ENCODE measurements at places on chromosomes 7 and 10. TPM values are rescaled to one million over a fixed set of nuclear protein-coding genes. Genes with fewer than 3 reads are reported as not detected.

DNA sequence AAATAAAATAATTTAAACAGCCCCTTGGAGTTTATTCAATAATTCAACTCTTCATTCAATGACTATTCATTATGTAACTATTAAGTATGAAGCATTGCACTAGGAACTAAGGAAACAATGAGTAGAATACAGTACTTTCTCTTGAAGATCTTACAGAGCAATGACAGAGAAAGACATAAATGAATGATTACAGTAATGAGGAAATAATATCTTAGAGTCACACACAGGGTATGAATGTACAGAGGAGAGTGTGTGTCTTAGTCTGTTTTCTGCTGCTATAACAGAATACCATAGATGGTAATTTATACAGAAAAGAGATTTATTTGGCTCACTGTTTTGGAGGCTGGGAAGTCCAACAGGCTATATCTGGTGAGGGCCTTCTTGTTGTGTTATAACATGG lies 120.5 kb upstream of the NRBF2 start:
- peaks cover 24% of the 10 kb centered on the region for H3K27me3 ChIP-seq
- no peak overlapping the region for H3K4me3 ChIP-seq
- no peaks in the 10 kb centered on the region for H3K36me3 ChIP-seq
- no peak for DNase-seq

Gene C10orf67
- not detected for total RNA-seq

Gene VSIR
- total RNA-seq = 68.4 TPM

Gene IL6
- total RNA-seq = not detected

- no peaks in the 10 kb centered on the region for H3K36me3 ChIP-seq
- no peak overlapping the region for H3K4me3 ChIP-seq
- no peak for DNase-seq
- H3K27ac ChIP-seq = no peak overlapping the region
Measured at GRCh38 chr7:1554333-1555045, 1.5 kb downstream of the TMEM184A start.

- H3K4me3 ChIP-seq = no peak overlapping the region
- H3K4me1 ChIP-seq = peaks cover 12% of the 10 kb centered on the region
- DNase-seq = no peak
- H3K27ac ChIP-seq = no peak overlapping the region
Measured at GRCh38 chr7:7789551-7789988, 71.2 kb upstream of the RPA3 start.

DNA sequence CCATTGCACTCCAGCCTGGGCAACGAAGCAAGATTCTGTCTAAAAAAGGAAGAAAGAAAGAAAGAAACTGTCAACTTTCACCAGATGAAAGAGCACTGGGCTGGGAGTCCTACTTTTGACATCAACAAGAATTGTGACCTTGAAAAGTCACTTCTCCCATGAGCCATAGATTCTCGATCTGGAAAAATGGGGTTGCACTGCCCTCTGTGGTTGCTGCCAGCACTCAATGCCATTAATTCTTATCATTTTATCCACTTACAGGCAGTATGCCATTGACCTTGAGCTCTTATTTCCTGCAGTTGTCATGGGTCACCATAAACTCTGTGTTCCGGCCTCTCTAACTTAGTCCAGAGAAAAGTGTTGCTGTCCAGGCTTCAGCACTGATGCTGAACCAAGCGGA lies 137.2 kb downstream of the NOC3L start:
- H3K27me3 ChIP-seq = no peaks in the 10 kb centered on the region
- H3K27ac ChIP-seq = no peak overlapping the region
- no peak for DNase-seq

GRCh38 chr7:24830440-24831050 lies 73.3 kb upstream of the GSDME start:
- H3K27ac ChIP-seq = no peak overlapping the region
- peaks cover 70% of the 10 kb centered on the region for H3K36me3 ChIP-seq
- H3K4me3 ChIP-seq = no peak overlapping the region
- no peaks in the 10 kb centered on the region for H3K27me3 ChIP-seq
- DNase-seq = no peak

GRCh38 chr10:103501186-103501585 lies 7.7 kb downstream of the NEURL1 start:
- H3K4me3 ChIP-seq = no peak overlapping the region
- H3K36me3 ChIP-seq = no peaks in the 10 kb centered on the region
- peaks cover 73% of the 10 kb centered on the region for H3K27me3 ChIP-seq
- H3K27ac ChIP-seq = no peak overlapping the region

Gene TAF6
- total RNA-seq = 71.4 TPM

- H3K27me3 ChIP-seq = peaks cover 2% of the 10 kb centered on the region
- DNase-seq = no peak
- H3K36me3 ChIP-seq = no peaks in the 10 kb centered on the region
Measured at GRCh38 chr10:46096446-46096845, 50.4 kb upstream of the MSMB start.

Gene TMEM176A
- not detected for total RNA-seq

GRCh38 chr10:82576093-82576492 lies 701.1 kb downstream of the NRG3 start:
- H3K4me3 ChIP-seq = no peak overlapping the region
- no peaks in the 10 kb centered on the region for H3K27me3 ChIP-seq
- H3K27ac ChIP-seq = no peak overlapping the region
- no peaks in the 10 kb centered on the region for H3K4me1 ChIP-seq
- H3K36me3 ChIP-seq = no peaks in the 10 kb centered on the region

Gene LGI1
- not detected for total RNA-seq

- peaks cover 7% of the 10 kb centered on the region for H3K4me1 ChIP-seq
- peaks cover 42% of the 10 kb centered on the region for H3K27me3 ChIP-seq
- no peak for DNase-seq
- no peaks in the 10 kb centered on the region for H3K36me3 ChIP-seq
- no peak overlapping the region for H3K4me3 ChIP-seq
- no peak overlapping the region for H3K27ac ChIP-seq
Measured at GRCh38 chr7:94056796-94057207, 52.6 kb upstream of the BET1 start.

DNA sequence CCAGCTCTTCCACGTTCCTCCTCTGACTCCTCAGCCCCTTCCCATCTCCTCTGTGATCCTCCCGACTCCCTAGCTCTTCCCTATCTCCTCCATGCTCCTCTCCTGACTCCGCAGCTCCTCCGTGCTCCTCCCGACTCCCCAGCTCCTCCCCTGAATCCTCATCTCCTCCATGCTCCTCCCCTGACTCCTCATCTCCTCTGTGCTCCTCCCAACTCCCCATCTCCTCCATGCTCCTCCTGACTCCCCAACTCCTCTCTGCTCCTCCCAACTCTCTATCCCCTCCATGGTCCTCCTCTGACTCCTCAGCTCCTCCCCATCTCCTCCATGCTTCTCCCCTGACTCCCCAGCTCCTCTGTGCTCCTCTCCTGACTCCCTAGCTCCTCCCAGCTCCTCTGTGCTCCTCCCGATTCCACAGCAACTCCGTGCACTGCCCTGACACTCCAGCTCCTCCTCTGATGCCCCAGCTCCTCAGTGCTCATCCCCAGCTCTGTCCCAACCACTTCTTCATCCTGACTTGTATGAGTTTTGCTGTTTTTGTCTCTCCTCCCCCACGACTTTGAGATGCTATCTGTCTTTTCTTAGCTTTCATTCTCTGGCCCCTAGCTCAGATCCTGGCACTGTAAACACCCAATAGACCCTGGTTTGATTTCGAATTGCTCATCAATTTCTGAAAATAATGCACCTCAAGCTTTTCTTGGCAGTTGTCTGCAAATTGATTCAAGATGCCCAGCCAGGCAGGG lies 38.3 kb downstream of the OAT start:
- H3K36me3 ChIP-seq = no peaks in the 10 kb centered on the region
- no peak for DNase-seq
- H3K4me1 ChIP-seq = no peaks in the 10 kb centered on the region

GRCh38 chr10:109765838-109766237 lies 157.5 kb downstream of the XPNPEP1 start:
- no peak overlapping the region for H3K27ac ChIP-seq
- H3K4me1 ChIP-seq = no peaks in the 10 kb centered on the region
- H3K36me3 ChIP-seq = no peaks in the 10 kb centered on the region

DNA sequence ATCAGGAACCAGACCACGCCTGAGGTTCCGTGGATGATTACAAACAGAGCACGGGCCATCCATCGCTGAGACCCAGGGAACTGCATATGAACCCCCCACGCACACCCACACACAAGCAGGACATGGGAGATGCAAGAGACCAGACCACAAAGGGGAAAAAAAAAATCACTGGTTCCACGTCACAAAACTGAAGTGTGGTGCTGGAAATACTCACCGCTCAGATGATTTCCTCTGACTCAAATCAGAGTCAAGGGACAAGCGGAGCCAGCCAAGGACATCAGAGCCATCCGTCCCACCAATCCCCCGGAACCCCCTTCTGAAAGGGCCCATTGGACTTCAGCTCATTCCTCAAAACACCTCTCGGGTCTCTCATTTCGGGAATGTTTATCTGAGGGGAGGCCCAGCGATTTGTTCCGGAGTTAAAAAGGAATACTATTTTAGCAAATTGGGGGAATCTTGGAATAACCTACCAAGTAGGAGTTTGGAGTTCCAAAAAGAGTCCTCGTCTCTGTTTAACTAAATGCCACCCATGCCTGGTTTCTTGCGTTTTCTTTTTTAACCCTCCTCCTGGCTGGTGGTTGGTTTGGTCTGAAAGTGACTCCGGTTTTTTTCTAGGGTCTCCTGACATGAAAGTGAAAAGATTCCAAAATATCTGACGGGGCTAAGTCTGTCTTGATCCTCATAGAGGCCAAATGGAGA lies 15.0 kb downstream of the SNX8 start:
- peaks cover 15% of the 10 kb centered on the region for H3K4me1 ChIP-seq
- H3K27me3 ChIP-seq = no peaks in the 10 kb centered on the region
- no peak overlapping the region for H3K27ac ChIP-seq
- no peak overlapping the region for H3K4me3 ChIP-seq
- no peaks in the 10 kb centered on the region for H3K36me3 ChIP-seq

Gene CALU
- 28.2 TPM for total RNA-seq

GRCh38 chr10:86522510-86522855 lies 891 bp upstream of the WAPL start:
- H3K4me3 ChIP-seq = peak overlapping the region; percentile 85
- no peaks in the 10 kb centered on the region for H3K27me3 ChIP-seq
- DNase-seq = no peak
- H3K27ac ChIP-seq = peak overlapping the region; percentile 89
- H3K4me1 ChIP-seq = peaks cover 51% of the 10 kb centered on the region

GRCh38 chr7:34362621-34363020 lies 295.4 kb upstream of the NPSR1 start:
- H3K27me3 ChIP-seq = no peaks in the 10 kb centered on the region
- no peaks in the 10 kb centered on the region for H3K4me1 ChIP-seq
- H3K4me3 ChIP-seq = no peak overlapping the region
- no peak overlapping the region for H3K27ac ChIP-seq
- H3K36me3 ChIP-seq = no peaks in the 10 kb centered on the region

- H3K36me3 ChIP-seq = peaks cover 2% of the 10 kb centered on the region
- H3K27me3 ChIP-seq = peaks cover 39% of the 10 kb centered on the region
- H3K27ac ChIP-seq = no peak overlapping the region
- DNase-seq = no peak
Measured at GRCh38 chr10:31594347-31594873, 275.4 kb downstream of the ZEB1 start.

GRCh38 chr7:20932785-20933527 lies 146.3 kb upstream of the SP8 start:
- no peak overlapping the region for H3K27ac ChIP-seq
- H3K36me3 ChIP-seq = no peaks in the 10 kb centered on the region
- DNase-seq = no peak
- H3K27me3 ChIP-seq = no peaks in the 10 kb centered on the region

GRCh38 chr7:15554081-15554480 lies 7.7 kb downstream of the AGMO start:
- H3K4me1 ChIP-seq = no peaks in the 10 kb centered on the region
- DNase-seq = no peak
- H3K27me3 ChIP-seq = no peaks in the 10 kb centered on the region
- H3K27ac ChIP-seq = no peak overlapping the region

DNA sequence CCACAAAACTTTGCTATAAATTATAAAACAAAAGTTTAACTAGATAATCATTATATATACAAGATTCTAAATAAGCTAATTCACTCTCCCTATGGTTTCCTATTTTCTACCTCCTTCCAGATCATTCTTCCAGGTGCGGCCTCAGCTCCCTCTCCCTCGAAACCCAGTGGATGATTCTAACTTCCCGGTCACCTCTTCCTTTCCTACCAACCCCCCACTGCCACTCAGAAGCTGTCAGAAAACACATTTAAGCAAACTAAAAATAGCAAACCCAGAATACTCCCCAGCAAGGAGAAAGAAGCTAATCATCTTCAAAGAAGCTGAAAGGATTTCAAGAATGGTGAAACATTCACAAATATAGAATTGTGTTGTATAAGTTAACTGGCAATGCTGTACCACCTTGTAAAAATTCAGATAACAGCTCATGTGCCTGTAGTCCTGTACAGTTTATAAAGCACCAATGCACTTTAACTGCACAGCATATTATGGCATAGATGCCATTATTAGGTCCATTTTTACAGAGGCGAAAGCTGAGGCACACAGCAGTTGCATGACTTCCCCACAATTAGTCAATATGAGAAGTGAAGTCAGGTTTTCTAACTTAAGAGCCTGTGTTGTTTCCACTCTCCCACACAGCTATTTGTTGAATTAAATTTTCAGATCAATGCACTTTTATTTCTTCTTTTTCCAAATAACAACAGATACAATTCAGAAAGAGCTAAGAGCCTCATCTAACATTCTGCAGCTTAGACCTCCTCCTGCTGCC lies 13.7 kb upstream of the DNTT start:
- H3K27me3 ChIP-seq = peaks cover 46% of the 10 kb centered on the region
- no peak overlapping the region for H3K27ac ChIP-seq
- H3K4me1 ChIP-seq = peaks cover 13% of the 10 kb centered on the region
- H3K4me3 ChIP-seq = no peak overlapping the region
- DNase-seq = no peak

GRCh38 chr7:82559193-82559805 lies 115.7 kb upstream of the CACNA2D1 start:
- no peaks in the 10 kb centered on the region for H3K27me3 ChIP-seq
- no peaks in the 10 kb centered on the region for H3K4me1 ChIP-seq
- H3K4me3 ChIP-seq = no peak overlapping the region

Gene OR6V1
- total RNA-seq = not detected

DNA sequence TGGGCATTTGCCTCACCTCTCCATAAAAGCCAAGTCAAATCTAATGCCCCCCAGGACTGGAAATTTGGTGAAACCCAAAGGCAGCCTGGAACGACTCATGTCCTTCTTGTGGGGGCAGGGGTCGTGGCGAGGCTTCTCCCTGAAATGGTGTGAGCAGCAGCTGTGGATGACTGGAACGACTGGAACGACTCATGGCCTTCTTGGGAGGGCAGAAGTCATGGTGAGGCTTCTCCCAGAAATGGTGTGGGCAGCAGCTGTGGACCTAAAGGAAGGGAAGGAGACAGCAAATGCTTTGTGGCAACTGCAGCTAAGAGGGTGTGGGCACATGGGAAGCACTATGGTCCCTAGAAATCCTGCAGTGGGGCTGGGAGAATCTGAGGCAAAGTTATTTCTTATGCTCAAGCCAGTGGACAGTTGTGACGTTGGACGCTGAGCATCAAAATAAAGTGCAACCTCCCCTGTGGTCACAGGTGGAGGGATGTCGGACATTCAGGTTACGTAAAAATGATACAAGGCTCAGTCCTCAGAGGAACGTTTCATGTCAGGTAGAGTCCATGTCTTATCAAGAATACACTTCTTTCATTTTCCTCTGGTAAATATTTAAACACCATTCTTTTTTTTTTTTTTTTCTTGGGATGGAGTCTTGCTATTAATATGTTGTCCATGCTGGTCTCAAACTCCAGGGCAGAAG lies 107.0 kb upstream of the KIF5B start:
- H3K27ac ChIP-seq = no peak overlapping the region
- H3K4me3 ChIP-seq = no peak overlapping the region
- DNase-seq = no peak
- H3K36me3 ChIP-seq = no peaks in the 10 kb centered on the region

Measured in activated CD8-positive, alpha-beta memory T cell treated with anti-CD3 and anti-CD28 coated beads, Interleukin-2, amount 10 ng/mL, durations not matched to agents 7 days and 5 days (primary cell).